ENCODE measurements at places on chromosomes 4 and X. TPM values are rescaled to one million over a fixed set of nuclear protein-coding genes. Genes with fewer than 3 reads are reported as not detected.

GRCh38 chr4:168615294-168616065 is 118.6 kb downstream of the PALLD start:
- no peak for DNase-seq

GRCh38 chr4:147786031-147786430 is 54.1 kb downstream of the ARHGAP10 start:
- DNase-seq, result no peak

OTOP1 gene
- total RNA-seq, result not detected

TMSB15C gene
- total RNA-seq, result 2.6 TPM

DNA sequence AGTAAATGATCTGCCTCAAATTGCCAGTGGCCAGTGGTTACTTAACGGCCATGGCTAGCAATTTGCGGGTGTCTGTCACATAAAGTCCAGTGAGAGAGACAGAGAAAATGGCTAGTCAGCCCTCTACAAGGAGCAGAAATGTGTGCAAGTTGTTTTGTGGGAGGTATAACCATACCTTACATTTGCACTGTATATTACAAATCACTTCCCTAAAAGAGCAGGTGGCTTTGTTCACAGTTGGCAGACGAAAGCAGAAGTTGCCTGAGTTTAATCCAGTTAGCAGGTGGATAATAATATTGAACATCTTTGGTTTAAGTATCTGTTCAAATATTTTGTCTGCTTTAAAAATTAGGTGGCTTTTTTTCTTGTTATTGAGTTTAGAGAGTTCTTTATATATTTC is 15.6 kb downstream of the SRPX start:
- DNase-seq, result no peak

GRCh38 chr4:15551740-15552446 is 82.2 kb downstream of the CC2D2A start:
- no peak for DNase-seq

All from mucosa of descending colon (tissue), 3 donors.